Right hindlimb (tissue), 1 donor: ENCODE measurements at places on chromosomes 3 and 15.
A peak's percentile ranks its signal among the peaks of the same experiment; 100 is the strongest.

- DNase-seq = no peak
Observed at GRCh38 chr3:118818386-118818785, 216.3 kb downstream of the IGSF11 start.

DNA sequence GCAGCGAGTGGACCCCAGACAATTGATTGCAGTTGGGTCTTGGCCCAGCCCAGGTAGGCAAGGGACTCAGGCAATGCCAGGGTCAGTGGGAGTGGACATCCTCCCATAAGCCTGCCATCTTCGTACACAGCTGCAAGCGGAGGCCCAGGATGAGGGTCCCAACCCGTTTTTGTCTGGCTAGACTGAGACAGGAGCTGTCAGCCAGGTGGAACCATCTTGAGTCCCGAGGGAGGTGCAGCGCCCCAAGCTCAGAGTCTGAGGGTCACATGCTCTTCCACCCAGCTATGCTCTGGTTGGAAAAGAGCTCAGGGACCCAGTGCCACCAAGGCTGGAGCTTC, 22.6 kb upstream of the IP6K2 start:
- DNase-seq = no peak

DNA sequence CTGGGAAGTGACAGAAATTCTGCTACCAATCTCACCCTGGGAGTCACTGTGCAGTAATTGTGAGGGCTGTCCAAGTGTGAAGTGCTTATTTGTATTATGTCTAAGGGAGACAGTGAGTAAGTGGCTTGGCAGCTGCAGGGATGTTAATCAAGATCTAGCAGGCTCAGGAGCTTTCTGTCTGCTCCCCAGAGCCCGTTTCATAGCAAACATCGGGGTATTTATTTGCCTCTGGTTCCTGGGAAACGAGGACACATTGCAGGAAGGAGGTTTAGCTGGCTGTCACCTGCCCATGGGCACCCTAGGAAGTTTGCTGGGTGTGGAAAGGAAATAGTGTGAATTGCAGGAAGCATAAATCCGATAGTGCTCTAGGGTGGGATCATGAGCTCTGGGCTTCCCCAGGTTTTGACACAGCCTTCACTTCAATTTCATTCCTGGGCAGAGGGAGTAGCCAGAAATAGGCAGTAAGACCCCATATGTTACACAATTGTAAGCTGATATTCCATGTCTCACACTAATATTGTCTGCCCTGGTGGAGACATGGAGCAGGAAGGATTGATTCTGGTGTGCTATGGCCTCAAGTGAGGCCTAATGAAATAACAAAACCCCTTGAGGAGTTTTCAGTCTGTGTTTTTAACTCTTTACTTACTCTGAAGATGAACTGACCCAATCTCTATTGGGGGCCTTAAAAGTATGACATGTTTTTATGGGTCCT, 74.1 kb upstream of the MITF start:
- peak; percentile 43 for DNase-seq

- no peak for DNase-seq
Observed at GRCh38 chr3:129017484-129017899, 16.4 kb downstream of the EFCC1 start.

- no peak for DNase-seq
Observed at GRCh38 chr3:10678796-10679376, 137.1 kb upstream of the SLC6A11 start.

DNA sequence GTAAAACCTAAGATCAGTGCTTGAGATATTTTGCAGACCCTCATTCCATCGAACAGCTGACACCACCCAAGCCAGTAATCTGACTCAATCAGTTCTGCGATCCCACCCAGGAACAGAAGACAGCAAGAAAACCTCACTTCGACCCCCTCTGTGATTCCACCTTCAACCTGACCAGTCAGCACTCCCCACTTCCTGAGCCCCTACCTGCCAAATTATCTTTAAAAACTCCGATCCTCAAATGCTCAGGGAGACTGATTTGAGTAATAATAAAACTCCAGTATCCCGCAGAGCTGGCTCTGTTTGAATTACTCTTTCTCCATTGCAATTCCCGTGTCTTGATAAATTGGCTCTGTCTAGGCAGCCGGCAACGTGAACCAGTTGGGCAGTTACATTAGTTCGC, 25.7 kb upstream of the CLDN16 start:
- no peak for DNase-seq

DNA sequence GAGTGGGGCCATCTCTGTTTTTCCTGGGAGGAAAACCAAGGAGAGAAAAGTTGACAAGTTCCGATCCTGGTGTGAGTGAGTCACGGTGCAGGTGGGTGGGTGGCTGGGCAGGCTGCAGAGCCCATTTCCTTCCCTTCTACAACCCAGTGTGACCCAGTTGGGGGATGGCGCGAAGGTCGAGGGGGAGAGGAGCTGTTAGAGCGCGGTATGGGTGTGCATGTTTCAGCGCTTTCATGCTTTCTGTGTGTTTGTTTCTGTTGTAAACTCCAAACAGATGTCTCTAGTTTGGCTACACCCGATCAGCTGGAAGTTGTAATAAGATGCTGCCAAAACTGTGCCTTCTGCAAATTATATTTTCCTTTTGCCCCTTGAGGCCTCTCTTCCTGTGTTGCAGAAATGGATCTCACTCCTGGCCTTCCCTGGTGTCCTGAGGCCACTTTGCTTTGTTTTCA, 3.8 kb downstream of the FAM43A start:
- DNase-seq = peak; percentile 70

GRCh38 chr3:113255100-113255853, 43.9 kb downstream of the BOC start:
- DNase-seq = no peak
